Fibroblast of upper back skin (primary cell): ENCODE measurements at places on chromosomes 4 and X.

GRCh38 chr4:117429506-117429905, 344.1 kb upstream of the TRAM1L1 start:
- no peak for DNase-seq

DNA sequence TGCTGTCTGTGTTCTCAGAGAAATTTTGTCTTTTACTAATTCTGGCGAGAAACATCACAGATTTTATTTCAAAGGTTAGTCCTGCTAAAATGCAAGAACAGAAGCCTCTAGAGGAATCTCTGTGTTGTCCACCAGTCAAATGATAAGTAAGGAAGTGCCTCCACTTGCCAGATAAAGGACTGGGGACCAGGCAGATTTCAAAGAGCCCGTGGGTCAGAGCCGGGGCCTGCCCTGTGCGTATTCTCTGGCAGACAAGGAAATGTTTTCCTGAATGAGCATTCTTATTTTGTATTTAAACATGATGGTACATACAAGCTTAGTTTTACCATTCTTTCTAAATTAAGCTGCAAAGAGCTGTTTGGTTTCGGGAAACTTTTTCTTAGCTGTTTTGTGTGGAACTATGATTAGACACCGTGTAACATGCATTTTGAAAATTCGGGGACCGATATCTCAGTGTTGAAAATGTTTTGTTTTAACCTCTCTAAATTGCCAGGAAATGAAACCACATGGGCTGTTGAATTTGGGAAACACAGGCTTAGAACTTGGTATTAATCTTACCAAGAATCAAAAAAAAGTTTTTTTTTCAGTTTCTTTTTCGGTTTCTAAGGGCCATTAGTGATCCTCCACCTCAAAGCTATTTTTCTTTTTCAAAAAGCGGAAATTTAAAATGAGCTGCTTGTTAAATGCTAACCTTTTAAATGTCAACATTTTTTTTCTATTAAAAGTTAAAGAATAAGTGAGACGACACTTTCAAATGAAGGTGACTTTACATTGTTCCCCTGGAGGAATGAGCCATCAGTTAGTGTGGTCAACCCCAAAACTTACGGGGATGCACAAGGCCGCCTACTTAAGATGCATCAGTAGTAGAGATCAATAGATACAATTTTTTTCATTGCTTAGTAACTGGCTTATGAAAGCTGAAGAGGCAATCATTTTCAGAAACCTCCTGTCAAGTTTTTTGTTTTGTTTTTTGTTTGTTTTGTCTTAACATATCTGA, 89.6 kb upstream of the MTM1 start:
- no peak for DNase-seq

- DNase-seq = no peak
Observed at GRCh38 chr4:29805245-29805644, 914.9 kb upstream of the PCDH7 start.

DNA sequence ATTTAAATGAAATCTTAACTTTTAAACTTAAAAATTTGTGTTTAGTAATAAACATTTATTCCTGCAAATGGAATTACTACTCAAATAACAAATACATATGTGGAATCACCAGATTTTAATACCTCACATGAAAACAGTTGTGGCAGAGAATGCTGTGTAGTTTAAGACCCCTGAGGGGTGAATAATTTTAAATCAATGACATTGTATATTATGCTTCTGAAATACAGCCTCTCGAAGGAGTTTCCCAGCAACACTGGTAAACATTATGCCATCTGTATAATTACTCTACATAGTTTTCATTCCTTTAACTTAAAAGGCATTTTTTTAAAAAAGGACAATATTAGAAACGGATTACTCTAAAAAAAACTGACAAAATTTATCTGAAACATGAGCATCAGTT, 2313.3 kb downstream of the ARAP2 start:
- no peak for DNase-seq

DNA sequence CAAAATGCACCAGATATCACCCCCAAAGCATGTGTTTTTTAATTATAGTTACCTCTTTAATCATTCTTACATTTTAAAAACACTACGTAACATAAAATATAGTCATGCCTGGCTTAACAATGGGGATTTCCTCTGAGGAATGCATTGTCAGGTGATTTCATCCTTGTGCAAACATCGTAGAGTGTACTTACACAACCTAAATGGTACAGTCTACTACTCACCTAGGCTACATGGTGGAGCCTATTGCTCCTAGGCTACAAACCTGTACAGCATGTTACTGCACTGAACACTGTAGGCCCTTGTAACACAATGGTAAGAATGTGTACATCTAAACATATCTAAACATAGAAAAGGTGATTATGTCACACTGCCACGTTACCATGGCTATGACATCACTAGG, 208.6 kb downstream of the SPOCK3 start:
- no peak for DNase-seq

DNA sequence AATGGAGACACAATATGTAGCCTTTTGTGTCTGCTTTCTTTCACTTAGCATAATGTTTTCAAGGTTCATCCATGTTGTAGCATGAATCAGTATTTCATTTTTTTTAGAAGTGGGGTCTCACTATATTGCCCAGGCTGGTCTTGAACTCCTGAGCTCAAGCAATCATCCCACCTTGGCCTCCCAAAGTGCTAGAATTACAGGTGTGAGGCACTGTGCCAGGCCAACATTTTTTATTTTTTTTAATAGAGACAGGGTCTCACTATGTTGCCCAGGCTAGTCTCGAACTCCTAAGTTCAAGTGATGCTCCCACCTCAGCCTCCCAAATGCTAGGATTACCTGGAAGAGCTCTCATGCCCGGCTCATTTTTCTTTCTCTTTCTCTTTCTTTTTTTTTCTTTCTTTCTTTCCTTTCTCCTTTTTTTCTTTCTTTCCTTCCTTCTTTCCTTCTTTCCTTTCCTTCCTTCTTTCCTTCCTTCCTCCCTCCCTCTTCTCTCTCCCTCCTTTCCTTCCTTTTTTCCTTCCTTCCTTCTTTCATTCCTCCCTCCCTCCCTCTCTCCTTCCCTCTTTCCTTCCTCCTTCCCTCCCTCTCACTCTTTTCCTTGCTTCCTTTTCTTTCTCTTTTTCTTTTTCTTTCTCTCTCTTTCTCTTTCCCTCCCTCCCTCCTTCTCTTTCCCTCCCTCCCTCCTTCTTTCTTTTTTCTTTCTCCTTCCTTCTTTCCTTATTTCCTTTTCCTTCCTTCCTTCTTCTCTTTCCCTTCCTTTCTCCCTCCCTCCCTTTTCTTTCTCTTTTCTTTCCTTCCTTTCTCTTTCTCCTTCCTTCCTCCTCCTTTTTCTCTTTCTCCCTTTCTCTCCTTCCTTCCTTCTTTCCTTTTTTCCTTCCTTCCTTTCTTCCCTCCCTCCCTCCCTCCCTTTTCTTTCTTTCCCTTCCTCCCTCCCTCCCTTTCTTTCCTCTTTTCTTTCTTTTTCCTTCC, 10.1 kb upstream of the RPL39 start:
- DNase-seq = no peak

DNA sequence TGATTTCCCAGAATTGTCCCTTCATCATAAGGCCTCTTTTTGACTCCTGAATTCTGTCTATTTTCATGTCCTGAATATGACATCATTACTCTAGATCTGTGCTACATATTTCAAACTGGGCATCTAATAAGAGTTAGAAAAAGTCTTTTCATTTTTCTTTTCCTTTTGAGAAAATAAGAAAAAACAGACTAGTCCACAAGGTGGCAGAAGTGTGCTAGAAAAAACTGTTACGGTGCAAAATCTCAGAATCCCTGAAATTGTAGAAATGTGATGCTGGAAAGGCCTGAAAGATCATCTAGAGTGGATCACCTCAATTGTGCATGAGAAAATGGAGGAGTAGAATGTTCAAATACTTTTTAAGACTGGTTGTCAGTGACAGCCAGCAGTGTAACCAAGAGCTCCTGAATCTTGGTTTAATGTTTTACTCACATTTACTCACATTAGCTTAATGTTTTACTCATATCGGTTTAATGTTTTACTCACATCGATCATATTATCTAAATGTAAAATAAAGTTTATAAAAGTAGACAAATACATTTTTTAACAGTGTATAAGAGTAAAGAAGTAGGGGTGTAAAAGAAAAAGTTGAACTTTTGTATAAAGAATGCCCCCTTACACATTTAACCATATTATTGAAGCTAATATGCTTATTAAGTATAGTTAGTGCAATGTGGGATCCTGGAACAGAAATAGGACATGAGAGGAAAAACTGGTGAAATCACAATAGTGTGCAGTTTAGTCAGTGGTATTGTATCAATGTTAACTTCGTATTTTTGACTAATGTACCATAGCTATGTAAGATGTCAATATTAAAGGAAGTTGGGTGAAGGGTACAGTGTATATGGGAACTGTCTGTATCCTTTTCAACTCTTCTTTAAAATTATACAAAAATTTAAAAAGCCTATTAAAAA, 15.2 kb downstream of the ASB11 start:
- DNase-seq = no peak

GRCh38 chr4:4203688-4204400, 22.9 kb downstream of the OTOP1 start:
- no peak for DNase-seq

DNA sequence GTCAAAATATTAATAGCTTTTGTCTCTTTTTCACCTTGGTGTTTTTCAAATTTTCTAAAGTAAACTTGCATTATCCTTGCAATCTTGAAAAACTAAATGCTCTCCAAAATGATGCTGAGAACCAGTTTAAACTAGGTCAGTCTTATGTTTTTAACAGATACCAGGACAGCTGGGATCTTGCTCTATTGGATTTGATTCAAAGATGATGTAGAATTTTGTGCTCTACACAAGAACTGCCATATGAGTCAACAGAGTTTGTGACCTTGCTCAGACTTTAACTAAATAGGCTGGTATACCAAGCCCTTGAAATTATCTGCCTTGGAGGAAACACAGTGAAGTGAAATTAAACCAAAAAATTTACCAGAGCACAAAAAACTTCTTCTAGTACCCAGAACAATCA, 991.1 kb downstream of the STPG2 start:
- no peak for DNase-seq

DNA sequence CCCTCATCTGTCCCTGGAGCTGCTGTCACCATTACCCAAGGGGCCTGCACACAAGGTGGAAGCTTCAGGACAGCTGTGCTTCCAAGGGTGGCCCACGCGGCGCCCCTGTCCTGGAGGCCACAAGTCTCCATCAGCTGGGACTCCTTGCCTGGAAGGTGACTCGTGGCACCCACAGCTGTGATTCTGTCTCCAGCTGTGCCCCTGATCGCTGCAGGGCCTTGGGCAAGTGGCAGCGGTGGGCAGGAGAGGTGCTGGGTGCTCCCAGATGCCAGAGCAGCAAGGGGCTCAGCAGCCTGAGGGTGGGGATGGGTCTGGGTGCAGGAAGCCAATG, 9.0 kb upstream of the DUSP9 start:
- no peak for DNase-seq

- no peak for DNase-seq
Observed at GRCh38 chrX:140317462-140317861, 187.4 kb downstream of the SOX3 start.

DNA sequence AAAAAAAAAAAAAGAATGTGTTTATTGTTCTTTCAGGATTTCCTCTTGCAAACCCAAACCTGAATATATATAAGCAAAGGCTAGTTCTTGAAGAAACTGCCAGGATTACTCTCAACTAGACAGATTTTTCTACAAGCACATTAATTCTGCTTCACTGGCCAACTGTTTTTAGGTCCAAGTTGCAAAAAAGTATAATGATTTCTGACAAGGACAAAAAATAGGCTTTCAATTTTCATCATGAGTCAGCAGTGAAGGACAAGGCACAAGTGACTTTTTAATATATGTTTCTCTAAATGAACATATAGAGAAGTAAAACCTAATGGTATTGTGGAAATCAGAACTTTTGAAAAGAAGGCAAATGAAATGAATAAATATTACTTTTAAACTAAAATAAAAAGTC, 73.7 kb downstream of the ELOVL6 start:
- no peak for DNase-seq

DNA sequence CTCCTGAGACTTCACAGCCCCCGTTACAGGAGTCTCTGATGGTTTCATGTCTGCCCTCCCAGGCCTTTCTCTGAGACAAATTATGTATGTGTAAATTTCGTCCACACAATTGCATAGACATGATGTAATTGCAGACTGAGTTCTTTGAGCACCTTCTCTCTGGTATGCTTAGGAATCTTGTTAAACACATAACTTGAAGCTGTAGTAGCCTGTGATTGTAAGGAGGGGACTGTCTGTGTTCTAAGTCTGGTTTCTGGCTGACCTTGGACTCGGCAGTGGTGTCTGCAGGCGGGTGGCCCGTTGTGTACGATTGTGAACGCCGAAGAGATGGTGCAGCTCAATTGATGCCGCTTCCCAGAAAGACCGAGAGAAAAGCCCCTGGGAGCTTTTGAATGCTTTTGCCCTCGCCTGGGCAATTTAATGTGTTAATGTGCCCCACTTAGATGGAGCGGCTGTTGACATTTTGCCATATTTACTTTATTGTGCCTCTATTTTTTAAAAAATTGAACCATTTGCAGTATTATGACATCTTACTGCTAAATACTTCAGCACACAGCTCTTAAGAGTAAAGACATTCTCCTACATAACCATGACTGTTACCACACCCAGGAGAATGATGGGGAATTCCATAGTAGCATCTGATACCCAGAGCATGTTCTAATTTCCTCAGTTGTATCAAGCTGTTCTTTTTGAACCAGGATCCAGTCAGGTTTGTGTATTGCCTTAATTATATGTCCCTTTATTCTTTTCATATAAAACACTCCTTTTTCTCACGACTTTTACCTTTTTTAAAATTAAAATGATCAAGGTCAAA, 58.4 kb upstream of the TADA2B start:
- no peak for DNase-seq

DNA sequence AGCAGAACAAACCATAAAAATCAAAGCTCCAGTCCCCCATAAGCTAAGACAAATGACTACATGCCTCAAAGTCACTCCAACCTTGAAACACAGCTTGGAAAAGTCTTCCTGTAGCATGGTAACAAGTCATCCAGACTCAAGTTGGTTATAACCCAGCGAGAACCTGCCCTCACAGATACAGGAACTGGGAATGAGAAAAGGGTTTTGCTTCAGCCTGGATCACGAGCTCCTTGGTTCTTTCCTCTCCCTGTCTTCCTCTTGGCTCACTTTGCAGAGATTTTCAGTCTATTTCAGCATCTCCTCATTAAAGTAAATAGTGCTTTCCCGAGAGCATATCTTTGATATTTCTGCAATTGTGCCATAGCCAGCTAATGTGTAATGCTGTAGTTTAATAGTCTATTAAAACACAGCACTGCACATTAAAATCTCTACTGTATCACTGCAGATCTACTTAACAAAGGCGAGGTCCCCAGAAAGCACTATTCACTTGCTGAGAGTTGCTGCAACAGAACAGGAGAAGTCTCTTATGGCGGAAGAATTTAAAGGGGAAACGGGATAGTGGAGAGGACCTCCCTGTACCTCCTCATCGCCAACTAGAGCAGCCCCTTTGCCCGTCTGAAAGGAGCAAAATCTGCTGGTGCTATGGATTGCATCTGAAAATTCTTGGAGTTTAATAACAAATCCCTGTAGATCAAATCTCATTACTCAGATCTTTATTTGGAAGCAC, 249.3 kb upstream of the GATB start:
- no peak for DNase-seq

GRCh38 chr4:142874684-142875083, 28.6 kb upstream of the INPP4B start:
- DNase-seq = no peak
